ENCODE measurements at places on chromosomes 11 and 22.

DNA sequence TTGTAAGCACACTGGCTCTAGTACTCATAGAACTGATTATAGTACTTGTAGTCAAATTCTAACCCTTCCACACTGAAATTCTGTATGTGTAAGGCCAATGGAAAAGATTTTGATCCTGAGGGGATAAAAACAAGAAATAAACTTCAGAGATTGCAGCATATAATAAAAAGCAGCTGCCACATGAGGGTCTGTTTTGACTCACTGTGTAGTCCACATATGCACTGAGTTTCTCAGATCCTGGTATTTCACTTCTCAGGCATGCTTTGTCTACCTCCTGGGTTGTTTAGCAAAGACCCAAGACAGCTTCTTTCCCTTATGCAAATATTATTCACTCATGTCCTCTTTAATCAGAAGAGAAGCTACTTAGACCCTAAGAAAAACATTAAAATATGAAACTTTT, 71.1 kb upstream of the SLC5A12 start:
- DNase-seq = no peak

DNA sequence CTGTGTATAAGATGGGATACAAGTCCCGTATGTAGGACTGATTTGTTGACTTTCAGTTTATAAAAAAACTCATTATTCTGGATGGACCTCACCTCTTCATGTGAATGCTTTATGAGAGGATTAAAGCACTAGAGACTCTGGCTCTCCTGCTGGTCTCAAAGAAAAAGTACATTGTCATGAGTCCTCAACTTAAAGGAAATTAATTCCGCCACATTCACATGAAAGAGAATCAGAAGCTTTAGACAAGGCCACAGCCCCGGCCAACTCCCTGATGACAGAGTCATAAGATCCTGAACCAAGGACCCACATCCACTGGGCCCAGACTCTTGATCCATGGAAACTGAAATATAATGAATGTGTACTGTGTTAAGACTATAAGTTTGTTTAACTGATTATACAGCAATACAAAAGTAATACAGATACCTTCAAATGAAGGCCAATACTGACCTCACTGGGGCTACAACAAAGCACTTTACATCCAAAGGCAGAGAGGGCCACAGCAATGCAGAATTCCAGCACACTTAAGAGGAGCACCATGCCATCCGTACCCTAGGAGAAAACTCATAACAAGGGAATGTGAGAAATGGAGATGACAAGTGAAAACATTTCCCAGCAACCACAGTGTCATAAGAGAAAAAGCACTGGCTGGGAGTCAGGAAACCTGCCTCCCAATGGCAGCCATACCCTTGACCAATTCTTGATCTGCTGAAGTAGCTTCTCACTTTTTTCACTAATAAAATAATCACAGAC, 25.4 kb upstream of the MS4A6A start:
- DNase-seq = no peak

DNA sequence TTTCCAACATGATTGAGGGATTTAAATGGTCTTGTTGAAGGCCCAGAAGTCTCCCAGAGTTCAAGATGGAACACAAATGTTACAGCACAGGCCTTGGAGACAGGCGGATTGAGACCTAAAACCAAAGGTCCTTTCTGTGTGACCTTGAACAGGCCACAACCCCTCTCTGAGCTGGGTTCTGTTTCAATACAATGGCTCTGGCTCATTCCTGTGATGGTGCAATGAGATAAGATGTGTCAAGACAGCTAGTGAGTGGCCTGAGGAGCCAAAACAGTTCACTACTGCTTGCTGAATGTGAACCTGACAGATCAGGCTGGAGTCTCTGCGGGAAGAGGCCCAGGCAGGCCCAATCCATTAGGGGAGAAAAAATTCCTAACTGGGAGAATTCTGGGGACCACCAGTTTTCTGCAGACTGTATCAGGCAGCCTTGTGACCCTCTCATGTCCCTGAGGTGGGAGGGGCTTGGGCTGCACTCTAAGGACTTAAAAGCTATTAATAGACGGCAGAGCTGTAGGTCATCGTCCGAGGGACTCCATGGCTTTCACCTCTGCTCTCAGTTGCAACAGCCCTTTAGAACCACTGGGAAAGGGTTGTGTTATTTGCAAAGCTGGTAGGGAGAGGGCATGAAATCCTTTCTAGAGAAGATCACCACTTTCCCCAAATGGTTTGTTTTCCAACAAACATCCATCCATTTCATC, 126.1 kb upstream of the TEAD1 start:
- DNase-seq = no peak

DNA sequence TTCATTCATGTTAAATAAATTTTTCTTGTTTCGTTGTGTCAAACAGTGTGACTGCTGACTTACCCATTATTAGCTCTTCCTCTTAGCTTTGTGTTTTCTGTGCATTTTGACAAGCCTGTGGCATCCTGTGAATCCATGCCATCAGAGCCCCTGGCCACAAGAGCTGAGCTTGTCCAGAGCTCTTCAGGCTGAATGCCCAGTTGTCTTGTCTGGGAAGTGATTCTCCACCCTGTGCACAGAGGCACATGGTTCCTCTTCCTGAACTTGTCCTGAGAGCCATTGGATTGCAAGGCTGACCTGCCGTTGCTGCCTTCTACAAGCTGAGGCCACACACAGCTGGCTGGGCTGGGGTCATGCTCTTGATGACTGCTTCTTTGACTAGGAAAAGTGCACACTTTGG, 64.1 kb downstream of the PPP6R3 start:
- DNase-seq = no peak

GRCh38 chr11:110323786-110324185, 27.4 kb upstream of the RDX start:
- no peak for DNase-seq

- no peak for DNase-seq
Measured at GRCh38 chr22:26983311-26983710, 325.9 kb downstream of the MIAT start.

- no peak for DNase-seq
Measured at GRCh38 chr11:93118276-93118675, 79.5 kb downstream of the SLC36A4 start.

GRCh38 chr11:8032576-8033304, 45.6 kb downstream of the EIF3F start:
- DNase-seq = no peak
